ENCODE measurements at places on chromosomes 1 and 21. TPM values are rescaled to one million over a fixed set of nuclear protein-coding genes. Genes with fewer than 3 reads are reported as not detected.

- no peak for DNase-seq
Observed at GRCh38 chr1:16927711-16928485, 6.2 kb downstream of the CROCC start.

DNA sequence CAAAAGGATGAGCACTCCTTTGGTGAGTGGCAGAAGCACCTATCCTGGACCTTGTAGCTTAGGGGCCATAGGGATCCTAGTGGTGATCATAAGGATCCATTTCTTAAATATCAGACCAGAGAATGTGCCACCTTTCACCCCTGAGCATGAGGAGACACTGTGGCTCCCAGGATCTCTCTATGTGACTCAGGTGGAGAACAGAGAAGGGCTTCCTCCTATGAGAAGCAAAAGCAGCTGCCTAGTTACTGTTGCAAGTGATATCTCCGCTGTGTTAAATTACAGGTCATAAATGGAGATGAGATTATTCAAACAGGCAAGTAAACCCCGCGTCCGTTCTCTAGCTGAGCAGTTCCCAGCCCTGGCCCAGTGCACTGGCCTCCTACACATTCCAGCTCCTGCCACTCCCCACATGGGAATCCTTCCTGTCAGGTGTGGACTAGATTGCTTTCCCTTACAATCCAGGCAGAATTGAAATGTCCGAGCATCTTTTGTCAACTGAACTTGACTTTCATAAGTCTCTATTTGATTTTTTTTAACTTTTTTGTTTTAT, 26.3 kb downstream of the CLEC20A start:
- DNase-seq = no peak

The HMGN2 gene
- total RNA-seq = 479 TPM

- DNase-seq = peak; percentile 15
Observed at GRCh38 chr1:102191723-102192122, 195.0 kb upstream of the OLFM3 start.

The OLFM3 gene
- not detected for total RNA-seq

DNA sequence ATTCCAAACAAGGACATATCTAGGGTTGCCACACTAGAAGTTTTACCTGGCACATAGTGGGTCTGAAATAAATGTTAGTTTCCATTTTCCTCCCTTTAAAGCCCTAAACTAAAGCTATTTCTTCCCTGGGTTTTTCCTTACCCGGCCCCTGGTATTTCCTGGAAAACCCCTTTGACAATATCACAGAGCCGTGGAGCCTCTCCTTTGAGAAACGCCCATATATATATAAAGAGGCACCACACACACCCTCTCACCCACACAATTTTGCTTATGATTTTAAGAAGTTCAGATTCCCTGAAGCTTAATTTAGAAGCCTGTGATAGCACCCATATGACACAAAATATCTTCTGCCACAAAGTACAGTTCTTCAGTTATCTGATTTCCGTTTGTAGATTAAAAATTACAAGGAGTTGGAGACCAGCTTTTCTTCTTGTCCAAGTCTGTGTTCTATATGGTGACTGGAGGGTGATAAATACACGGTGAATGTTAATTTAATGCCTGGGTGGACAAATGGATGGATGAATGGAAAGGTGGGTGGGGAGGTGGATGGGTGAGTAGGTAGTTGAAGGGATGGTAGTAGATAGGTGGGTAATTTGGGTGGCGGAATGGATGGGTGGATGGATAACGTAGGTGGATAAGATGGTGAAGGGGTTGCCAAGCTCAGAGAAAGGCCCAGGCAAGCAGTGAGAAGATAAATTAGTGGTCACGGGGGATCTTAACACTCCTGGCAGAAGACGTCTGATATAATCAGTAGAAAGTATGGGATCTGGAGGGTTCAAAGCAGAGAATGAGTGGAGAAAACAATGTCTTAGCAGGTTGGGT, 154.4 kb upstream of the FGGY start:
- DNase-seq = no peak

The LINGO4 gene
- total RNA-seq = not detected

The AK4 gene
- 36.6 TPM for total RNA-seq

The SPRR2F gene
- total RNA-seq = not detected

DNA sequence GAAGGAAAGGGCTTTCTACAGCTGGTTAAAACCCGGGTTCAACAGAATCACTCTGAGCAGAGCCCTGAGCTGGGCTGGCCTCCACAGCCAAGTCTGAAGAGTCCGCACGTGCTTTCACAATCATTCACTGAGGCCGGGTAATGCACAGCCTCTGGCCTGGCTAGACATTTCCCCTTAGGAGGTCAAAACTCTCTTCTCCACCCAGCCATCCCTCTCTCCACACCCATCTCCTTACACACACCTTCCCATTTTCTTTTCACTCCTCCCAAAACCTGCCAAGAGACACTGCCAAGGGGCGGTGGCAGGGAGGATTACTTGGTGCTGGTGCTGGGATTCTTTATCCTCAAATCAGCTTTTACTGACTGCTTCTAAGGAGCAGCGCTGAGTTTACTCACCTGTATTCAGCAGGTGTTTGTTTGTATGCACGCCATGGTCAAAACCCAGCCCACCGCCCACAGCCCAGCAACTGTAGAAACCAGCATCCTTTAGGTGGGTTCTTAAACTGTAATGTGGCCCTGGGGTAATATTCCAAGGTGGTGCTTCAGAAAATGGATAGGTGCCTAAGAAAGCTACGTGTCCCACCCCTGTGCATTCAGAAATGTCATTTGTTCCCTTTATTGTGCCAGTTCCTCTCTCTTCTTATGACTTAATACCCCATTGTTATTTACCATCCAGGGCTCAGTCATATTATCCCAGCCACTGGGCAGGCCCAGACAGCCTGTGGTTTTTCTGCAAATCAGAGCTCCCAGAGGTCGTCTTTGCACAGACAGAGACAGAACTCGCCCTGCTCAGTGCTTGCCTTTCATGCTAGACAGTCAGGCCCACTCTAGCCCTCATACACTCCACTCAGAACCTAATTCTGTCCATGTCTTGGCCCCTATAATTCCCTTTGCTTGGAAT, 80.2 kb downstream of the ADSS2 start:
- no peak for DNase-seq

DNA sequence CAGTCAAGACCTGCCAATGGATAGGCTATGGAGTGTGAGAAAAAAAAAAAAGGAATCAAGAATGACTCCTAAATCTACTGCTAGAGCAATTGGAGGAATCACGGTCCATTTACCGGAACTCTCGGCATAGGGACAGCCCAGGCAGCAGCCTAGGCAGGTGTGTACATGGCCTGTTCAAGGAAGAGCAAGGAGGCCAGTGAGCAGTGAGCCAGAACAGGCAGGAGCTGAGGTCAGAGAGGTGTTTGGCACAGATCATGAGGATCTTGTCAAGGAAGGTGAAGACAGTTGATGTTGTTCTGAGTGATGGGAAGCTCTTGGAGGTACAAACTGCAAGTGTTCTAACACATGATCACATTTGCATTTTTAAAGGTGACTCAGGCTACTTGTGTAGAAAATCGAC, 40.6 kb upstream of the HHAT start:
- DNase-seq = peak; percentile 44

DNA sequence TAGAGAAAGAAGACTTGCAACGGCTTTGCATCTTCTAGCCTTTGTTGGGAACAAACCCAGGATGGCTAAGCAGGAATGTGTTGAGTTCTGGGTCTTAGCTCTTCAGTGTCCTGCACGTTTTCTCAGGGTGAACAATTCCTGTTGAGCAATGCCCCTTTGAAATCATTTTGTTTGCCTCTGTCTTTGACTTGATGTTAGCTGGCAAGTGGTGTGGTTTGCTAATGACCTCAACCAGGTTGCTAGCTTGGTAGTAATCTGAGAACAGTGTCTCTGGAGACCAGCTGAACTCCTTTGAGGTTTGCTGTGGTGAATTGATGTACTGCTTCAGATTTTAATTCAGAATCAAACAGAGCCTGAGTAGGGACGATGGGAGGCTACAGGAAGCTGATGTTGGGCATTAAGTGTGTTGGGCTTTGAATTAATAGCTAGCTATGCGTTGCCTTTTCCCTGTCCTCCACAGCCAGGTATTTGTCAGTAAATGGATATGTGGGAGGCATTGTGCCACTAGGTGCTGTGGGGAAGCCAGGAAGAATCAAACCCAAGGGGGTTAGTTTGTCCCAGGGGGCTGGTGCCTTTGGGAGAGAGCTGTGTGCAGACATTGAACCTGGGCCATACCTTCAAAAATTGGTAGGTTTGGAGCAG, 23.3 kb upstream of the SRSF10 start:
- no peak for DNase-seq

The OMA1 gene
- 16.1 TPM for total RNA-seq

The FCGR3A gene
- not detected for total RNA-seq

- no peak for DNase-seq
Observed at GRCh38 chr1:197637406-197637805, 137.9 kb downstream of the DENND1B start.

GRCh38 chr1:63674865-63675419, 81.7 kb downstream of the PGM1 start:
- no peak for DNase-seq

GRCh38 chr1:64234714-64235113, 31.3 kb downstream of the UBE2U start:
- DNase-seq = no peak

DNA sequence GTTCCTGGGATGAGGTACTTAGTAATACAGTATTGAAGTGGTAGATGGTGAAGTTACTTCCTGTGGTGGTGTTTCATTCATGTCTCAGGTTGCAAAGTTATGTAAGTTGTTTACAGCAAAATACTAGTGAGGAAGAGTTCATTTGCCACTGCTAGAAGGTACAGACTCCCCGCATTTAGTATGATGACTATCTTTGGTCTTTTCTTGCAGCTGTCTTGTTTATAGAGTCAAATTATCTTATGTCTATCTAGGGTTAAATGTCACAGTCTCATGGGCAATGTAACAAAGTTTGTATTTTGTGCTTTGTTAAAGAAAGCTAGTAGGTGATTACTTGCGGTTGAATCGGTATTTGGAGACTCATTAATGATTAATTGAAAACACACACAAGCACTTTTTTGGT, 50.2 kb downstream of the LRRC8D start:
- no peak for DNase-seq

The EXO1 gene
- 30.2 TPM for total RNA-seq

DNA sequence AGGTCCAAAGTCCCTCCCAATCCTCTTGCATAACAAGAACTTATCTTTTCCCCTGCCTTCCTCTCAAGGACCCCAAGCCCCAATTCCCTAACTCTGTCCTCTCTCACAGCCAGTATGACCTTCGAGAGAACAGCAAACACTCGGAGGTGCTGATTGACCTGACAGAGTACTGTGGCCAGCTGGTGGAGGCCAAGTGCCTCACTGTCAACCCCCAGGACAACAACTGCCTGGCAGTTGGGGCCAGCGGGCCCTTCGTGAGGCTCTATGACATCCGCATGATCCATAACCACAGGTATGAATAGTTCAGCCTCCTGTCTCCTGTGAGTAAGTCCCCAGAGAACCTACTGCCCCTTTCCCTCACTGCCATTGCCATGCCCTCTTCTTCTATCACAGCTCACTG, 29.9 kb upstream of the TMEM222 start:
- DNase-seq = no peak

DNA sequence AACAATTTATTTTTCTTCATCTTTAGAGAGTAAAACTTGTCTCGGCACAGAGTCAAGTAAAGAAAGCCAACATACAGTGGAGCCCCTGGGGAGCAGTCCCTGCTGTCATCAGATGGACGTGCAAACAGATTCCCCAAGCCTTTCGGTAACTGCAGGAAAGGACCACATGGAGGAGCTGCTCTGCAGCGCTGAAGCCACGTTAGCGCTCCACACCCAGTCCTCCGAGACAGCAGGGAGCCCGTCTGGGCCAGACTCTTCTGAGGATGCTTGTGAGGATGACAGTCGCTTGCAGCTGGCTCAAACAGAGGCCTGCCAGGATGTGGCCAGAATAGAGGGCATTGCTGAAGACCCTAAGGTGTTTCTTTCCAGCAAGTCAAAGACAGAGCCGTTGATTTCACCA, 77.1 kb upstream of the SCCPDH start:
- no peak for DNase-seq

The FHAD1 gene
- 0.43 TPM for total RNA-seq

GRCh38 chr21:16040601-16041000, 310.8 kb downstream of the USP25 start:
- DNase-seq = no peak

The LIN28A gene
- not detected for total RNA-seq

- DNase-seq = no peak
Observed at GRCh38 chr1:2260917-2261316, 32.8 kb downstream of the SKI start.

DNA sequence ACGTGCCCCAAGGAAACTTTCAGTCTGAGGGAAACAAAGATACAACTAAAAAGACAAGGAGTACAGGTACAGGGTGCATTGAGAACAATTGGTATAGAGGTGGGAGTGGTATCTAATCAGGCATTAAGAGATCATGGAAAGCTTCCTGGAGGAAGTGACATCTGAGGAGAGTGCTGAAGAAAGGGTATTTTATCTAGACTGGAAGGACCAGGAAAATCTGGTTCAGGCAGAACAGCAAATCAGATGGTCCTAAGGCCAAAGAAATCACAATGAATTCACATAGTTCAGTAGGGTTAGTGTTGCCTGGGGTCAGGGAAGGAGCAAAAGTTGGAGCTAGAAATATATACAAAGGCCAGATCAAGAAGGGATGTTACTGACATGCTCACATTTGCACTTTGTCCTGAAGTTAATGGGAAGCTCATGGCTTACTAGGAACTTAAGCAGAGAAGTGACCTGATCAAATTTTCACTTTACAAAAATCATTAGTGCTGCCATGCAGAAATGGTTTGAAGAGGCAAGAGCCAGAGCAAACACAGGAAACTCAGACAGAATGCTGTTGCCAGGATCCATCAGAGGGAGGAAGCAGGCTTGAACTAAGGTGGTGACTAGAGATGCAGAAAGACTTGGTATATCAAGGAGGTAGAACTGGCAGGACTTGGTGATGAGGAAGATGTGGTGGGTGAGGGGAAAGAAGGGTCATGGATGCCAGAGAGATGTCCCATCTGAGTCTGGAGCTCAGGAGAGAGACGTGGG, 14.5 kb upstream of the CTTNBP2NL start:
- no peak for DNase-seq

Data from epithelial cell of proximal tubule (primary cell).